Mucosa of descending colon (tissue), 3 donors: ENCODE measurements at places on chromosomes 12 and 14. TPM values are rescaled to one million over a fixed set of nuclear protein-coding genes. Genes with fewer than 3 reads are reported as not detected.

The TEAD4 gene
- total RNA-seq, result 11.3 TPM

- no peak for DNase-seq
Measured at GRCh38 chr12:124759841-124760503, 103.7 kb downstream of the SCARB1 start.

The CLEC12A gene
- 0.41 TPM for total RNA-seq

GRCh38 chr12:25993901-25994651, 35.6 kb downstream of the RASSF8 start:
- DNase-seq, result no peak

GRCh38 chr12:97594236-97595088, 131.9 kb downstream of the RMST start:
- DNase-seq, result no peak

The CLEC2B gene
- total RNA-seq, result 7.3 TPM

- no peak for DNase-seq
Measured at GRCh38 chr14:20331053-20331613, 1.9 kb downstream of the CCNB1IP1 start.

DNA sequence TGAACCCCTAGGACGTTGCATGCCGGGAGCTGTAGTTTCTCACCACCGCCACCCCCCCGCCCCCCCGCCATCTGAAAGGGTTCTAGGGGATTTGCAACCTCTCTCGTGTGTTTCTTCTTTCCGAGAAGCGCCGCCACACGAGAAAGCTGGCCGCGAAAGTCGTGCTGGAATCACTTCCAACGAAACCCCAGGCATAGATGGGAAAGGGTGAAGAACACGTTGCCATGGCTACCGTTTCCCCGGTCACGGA, 501 bp upstream of the HSP90B1 start:
- DNase-seq, result no peak

GRCh38 chr14:88323523-88324199, 592 bp upstream of the KCNK10 start:
- no peak for DNase-seq

DNA sequence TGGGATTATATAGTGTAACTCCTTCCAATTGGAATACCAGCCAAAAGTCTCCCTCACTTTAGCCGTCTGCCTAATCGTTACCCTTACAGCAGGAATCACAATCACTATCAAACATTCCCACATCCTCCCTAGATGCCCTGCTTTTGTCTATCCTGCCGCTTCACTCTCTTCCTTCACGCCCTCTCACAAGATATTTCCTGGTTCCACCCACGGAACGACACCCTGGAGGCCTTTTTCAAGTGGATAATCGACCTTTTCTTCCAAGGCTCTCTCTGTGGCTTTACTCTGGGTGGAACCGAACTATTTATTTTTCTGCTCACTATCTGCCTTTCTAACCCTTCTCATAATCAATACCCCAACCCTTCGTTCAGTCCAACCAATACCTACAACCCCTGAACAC, 58.9 kb downstream of the MOK start:
- DNase-seq, result no peak

DNA sequence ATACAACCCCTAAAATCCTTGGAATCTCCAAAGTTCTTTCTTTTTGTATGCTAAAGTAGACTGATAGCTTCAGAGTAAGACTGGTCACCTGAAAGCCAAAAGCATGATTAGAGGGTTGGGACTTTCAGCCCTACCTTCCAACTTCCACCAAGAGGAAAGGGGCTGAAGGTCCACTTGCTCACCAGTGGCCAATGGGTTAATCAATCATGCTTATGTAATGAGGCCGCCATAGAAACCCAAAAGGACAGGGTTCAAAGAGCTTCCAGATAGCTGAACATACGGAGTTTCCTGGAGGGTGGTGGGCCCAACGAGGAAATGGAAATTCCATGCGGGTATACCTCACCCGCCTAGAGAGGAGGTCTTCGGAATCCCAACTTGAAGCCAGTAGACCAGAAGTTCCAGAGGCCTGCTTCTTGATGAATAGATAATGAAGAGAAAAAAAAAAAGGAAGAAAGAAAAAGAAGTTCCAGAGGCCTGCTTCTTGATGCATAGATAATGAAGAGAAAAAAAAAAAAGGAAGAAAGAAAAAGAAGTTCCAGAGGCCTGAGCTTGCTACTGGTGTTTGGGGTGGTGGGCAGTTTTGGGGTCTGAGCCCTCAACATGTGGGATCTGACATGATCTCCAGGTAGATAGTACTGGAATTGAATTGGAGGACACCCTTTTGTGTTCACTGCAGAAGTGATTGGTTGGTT, 11.2 kb upstream of the BTG1 start:
- DNase-seq, result no peak

The DNAL1 gene
- total RNA-seq, result 7.6 TPM

The TMEM132C gene
- total RNA-seq, result 1.2 TPM

GRCh38 chr12:114500775-114501473, 95.0 kb upstream of the TBX5 start:
- no peak for DNase-seq

GRCh38 chr14:75501080-75501479, 21.2 kb upstream of the BATF start:
- DNase-seq, result no peak

- DNase-seq, result no peak
Measured at GRCh38 chr14:56524971-56525677, 54.5 kb upstream of the TMEM260 start.

DNA sequence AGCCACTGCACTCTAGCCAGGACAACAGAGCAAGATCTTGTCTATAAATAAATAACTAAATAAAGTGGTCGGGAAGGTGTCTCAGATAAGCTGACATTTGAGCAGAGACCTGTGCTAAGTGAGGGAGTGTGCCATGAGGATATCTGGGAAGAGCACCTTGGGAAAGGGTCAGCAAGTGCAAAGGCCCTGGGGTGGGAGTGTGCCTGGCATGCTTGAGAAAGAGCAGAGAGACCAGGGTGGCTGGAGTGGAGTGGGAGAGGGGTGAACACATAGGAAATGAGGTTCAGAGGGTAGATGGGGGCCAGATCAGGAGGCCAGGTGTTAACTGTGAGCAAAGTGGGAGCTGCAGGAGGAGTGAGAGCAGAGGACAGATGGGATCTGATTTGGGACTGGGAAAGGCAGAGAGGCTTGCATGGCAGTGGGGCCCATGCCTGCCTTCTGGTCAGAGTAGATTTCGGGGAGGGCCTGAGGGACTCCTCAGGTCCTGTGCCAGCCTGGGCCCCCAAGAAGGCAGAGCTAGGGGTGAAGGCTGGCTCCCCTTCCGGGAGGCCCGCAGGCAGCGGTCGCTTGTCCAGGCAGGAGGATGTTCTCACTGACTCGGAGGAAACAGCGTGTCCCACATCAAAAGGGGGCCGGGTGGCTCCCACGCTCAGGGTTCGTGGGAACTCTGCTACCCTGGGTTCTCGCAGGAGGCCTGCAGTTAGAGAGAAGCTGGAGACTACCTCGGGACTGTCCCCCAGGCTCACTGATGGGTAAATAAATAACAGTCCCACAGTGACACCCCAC, 32.6 kb downstream of the DTX1 start:
- DNase-seq, result no peak

The ZNF891 gene
- total RNA-seq, result 2.3 TPM

DNA sequence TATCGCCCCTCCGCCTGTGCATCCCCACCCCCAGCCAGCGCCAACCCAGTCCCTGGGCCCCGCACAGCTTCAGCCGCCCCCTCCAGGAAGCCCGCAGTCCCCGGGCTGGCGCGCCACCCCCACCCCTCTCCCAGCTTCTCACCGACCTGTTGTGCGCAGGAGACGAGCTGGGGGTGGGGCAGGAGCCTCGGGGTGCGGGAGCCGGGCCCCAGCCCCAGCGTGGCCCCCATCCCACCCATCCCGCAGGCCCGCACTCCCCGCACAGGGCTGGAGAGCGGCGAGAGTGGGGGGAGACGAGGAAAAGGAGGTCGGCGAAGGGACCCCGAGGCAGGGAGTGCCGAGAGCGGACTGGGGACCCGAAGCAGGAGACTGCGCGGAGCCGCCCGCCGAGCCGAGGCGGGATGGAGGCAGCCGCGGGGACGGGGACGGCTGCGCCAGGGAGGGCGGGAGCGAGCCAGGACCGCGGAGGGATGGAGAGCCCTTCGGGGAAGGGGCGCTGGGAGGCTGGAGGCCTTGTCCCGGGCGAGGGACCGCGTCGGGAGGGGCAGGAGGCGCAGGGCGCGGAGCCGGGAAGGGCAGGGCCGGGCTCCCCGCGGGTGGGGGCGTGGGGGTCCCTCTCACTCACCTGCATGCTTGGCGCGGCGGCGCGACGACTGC, 498 bp downstream of the PIANP start:
- DNase-seq, result no peak

GRCh38 chr12:86723326-86723725, 467.1 kb upstream of the MGAT4C start:
- no peak for DNase-seq

DNA sequence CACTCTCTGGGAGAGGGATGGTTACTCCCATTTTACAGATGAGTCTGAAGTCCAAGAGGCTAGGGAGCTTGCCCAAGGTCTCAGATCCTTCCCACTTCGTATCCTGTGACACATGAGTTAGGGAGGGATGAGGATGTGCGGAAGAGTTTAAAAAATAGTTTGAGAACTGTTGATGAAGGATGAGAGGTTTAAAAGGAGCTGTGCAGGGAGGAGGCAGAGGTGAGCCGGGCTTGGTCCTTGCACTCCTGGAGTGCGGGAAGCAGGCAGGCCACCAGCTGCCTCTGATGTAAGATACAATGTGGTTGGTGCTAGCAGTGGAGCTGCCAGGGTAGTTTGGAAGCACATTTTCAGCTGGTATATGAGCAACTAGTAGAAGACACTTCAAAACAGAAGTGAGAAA, 46.5 kb downstream of the TSPAN9 start:
- no peak for DNase-seq

The KRT77 gene
- not detected for total RNA-seq

DNA sequence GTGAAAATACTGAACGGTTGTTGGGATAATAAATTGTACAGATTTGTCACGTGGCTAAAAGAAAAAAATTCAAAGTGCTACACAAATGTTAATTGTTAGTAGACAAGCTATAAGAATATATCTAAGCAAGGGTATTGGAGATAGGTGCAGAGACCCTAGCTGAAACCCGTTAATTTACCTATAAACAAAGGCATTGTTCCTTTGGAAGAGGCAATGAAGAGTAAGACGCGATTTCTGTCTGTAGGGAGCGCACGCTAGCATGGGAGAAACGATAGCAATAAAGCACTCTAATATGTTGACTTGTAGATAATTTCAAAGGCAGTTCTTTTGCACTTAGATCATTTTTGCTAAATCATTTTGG, 565 bp downstream of the CCDC77 start:
- no peak for DNase-seq

DNA sequence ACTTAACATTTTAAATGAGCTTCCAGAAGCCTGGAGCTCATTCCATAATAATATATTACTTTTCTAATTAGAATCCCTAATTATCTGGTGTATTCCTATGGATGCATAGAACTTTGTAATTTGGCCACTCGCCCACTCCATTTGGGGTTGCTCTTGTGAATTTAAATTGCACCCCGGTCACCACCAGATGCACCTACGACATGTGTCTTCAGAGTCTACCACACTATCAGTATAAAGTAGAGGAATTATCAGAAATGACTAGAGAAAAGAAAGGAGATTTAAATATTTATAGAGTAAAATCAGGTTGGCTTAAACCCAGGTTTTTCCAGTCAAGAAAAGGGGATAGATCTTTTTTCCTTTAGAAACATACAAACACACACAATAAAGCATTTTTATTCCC, 145.8 kb upstream of the DCN start:
- DNase-seq, result no peak

- DNase-seq, result no peak
Measured at GRCh38 chr12:120346681-120347080, 19.1 kb upstream of the PLA2G1B start.

DNA sequence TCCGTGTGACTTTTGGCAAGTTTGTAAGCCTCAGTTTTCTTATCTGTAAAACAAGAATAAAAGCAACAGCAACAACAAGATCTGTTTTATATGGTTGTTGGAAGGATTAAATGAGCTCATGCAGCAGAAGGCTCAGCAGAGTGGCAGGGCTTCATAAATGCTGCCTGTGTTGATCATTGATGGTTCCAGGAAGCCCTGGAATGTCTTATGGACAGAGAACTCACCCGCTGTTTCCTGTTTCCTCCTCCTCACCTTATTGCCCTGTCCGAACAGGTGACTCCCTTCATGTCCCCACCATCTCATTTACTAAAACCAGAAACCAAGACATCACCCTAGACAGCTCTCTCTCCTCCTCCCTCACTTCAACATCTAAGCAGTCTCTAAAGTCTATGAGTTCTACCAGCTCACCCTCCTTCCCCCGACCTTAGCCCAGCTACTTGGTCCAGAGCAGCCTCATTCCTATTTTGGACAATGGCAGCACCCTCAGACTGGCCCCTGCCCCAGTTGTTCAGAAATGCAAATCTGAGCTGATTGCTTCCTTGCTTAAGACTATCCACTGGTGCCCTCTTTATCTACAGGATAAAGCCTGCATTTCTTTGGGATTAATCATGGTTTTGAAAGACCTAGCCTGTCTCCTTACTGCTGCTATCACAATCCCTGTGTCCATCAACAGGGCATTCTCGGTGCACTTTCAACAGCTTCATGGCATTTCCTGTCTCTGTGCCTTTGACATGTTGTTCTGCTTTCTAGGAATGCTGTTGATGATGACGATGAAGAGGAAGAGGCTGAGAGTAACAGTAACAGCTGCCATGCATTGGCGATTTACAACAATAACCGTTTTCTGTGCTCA, 21.4 kb upstream of the GSG1 start:
- no peak for DNase-seq

- DNase-seq, result no peak
Measured at GRCh38 chr12:56839915-56840325, 76.8 kb downstream of the HSD17B6 start.

The KLHDC1 gene
- total RNA-seq, result 2.7 TPM

DNA sequence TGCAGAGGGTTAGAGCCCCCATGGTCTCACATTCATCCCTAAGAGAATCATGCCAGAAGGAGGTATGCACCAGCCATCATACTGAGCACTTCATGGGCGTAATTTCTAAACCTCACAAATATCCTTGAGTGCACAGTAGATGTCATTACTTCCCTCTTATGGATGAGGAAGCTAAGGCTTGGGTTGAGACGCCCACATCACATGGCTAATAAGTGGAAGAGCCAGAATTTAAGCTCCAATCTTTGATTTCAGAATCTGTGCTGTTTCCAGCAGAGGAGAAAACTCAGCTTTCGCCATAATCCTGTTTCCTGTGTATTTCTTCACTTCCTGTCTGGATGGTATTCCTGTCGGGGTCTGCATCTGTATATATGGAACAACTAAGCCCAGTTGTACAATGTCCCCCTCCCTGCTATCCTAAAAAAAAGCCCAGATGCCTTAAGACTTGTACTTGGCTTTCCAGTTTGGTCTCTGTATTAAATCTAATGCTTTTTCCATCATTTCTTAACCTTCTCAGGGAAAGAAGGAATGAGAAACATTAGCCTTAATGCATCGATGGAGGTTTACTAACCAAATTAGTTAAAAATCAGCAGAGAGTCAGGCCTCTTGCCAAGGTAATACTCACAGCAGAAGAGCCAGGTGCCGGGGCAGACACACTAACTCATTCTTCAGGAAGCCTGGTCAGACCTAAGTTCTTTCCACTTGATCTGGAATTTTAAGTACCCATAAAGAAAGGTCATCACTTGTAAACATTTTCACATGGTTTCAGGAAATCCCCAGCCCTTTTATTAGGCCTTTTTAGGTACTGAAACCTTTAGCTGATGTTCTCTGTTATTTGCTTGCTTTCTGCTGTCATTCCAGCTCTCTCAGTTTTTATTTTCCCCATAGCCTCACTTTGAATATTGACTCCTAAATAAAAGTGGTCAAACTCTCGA, 5.3 kb downstream of the ISCU start:
- DNase-seq, result no peak

- DNase-seq, result no peak
Measured at GRCh38 chr14:54312166-54312801, 84.5 kb upstream of the CDKN3 start.

- DNase-seq, result no peak
Measured at GRCh38 chr12:113240395-113240794, 19.1 kb downstream of the TPCN1 start.

GRCh38 chr12:110670161-110670701, 18.7 kb downstream of the HVCN1 start:
- no peak for DNase-seq
